ENCODE measurements at places on chromosomes 4 and X.

GRCh38 chr4:15234856-15235126 is 193.0 kb upstream of the C1QTNF7 start:
- no peak for DNase-seq

DNA sequence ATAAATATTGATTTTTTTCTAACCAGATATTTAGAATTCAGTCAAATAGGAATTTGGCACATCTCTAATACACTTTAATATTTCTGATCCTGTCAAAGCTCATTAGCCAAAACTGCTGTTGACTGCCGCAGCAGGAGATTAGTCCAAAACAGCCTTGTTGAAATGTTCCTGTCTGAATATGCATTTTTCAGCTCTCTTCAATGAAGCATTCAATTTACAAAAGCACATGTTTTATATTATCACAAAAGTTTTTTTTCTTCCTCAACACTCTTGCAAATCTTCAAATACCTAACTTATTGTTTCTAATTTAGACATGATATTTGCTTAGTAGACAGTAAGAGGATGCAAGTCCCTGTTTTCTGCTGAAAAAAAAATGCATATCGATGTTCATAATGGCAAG is 140.9 kb downstream of the SPATA18 start:
- DNase-seq: no peak

- DNase-seq: no peak
Observed at GRCh38 chr4:152885185-152885584, 50.9 kb upstream of the FHDC1 start.

DNA sequence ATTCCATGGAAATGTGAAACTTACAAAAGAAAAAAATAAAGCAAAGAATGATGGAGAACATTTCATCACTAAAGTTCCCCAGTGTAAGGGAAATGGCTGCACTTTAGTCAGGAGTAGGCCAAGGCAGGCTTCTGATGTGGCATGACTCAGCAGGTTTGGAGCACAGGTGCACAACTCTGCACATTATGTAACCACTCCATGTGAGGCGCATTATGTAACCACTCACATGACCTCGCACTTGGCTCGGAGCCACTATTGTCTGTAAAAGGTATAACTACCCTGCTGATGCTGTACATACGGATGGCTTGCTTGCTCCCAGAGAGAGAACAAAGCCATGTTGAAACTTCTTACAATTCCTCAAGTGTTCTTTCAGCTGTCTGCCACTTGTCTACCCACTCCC is 727.6 kb downstream of the TRAM1L1 start:
- no peak for DNase-seq

DNA sequence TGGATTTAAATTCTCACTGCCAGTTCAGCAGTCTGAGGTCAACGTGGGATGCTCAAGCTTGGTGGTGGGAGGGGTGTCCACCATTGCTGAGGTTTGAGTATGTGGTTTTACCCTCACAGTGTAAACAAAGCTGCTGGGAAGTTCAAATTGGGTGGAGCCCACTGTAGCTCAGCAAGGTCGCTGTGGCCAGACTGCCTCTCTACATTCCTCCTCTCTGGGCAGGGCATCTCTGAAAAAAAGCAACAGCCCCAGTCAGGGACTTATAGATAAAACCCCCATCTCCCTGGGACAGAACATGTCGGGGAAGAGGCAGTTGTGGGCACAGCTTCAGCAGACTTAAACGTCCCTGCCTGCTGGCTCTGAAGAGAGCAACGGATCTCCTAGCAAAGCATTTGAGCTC is 14.9 kb upstream of the RRAGB start:
- no peak for DNase-seq

GRCh38 chr4:17504081-17504480 is 7.8 kb downstream of the QDPR start:
- no peak for DNase-seq

DNA sequence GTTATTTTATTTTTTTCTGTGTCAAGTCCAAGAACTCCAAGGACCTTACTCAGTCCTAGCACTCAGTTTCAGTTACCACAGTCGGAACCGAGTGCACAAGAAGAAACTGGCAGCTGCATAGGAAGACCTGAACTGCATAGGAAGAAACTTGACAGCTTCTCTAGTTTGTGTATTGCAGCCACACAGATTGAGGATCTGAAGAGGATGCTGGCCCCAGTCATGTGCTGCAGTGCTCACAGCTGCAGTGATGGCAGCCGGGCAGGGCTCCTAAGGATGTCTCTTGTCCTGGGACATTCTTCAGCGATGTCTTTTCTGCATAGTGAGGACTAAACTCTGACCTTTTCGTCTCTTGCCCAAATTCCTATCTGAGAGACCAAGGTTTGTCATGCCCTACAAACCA is 261.2 kb downstream of the STIM2 start:
- peak; percentile 34 for DNase-seq

Data from tibial artery (tissue), 4 donors.